Activated CD4-positive, alpha-beta memory T cell treated with anti-CD3 and anti-CD28 coated beads for 36 hours (primary cell): ENCODE measurements at places on chromosomes 4 and X. TPM values are rescaled to one million over a fixed set of nuclear protein-coding genes. Genes with fewer than 3 reads are reported as not detected.

DNA sequence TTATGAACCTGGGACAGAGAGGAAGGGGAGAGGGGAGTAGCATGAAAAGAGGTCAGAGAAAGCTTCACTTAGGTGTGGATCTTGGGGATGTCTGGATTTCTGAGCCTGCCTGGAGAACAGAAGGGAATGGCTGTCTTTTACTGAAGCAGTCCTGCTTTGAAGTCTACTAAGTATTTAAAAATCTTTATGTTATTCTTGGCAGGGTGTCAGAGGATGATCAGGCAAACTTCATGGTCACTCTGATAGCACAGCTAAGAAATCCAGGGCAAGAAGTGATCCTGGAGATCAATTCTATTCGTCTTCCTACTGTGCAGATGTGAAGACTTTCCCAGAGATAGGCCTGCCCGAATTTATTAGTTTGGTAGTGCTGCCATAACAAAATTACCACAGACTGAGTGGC is 464.4 kb upstream of the BOD1L1 start:
- H3K27me3 ChIP-seq, result no peaks in the 10 kb centered on the region
- DNase-seq, result no peak

GRCh38 chr4:70948665-70949260 is 44.7 kb upstream of the DCK start:
- DNase-seq, result no peak
- H3K27ac ChIP-seq, result no peak overlapping the region
- H3K36me3 ChIP-seq, result peaks cover 4% of the 10 kb centered on the region
- no peaks in the 10 kb centered on the region for H3K27me3 ChIP-seq

DNA sequence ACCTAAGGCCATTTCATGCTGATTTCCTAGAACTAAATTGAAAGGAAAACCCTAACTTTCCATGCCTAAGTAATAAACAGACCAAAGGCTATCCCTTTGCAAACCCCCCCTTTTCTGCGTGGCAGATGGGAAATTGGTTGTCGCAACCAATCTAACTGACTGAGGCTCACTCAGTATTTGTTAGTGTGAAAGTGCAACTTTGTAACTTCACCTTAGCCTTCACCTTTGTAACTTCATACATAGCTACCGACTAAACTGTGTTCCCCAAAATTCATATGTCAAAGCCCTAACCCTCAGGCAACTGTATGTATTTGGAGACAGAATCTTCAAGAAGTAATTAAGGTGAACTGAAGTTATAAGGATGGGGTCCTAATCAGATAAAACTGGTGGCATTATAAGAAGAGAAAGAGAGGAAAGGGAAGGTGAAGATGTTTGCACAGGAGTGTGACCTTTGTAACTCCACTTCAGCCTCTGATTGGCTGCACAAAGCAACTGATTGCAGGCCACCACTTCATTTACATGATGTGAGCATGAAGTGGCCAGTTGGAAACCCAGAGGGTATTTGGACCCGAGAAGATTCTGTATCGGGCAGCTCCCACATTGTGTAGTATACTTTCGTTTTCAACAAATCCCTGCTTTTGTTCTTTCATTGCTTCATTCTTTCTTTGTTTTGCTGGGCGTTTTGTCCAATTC is 4.9 kb upstream of the TMEM33 start:
- no peak overlapping the region for H3K4me3 ChIP-seq
- peaks cover 13% of the 10 kb centered on the region for H3K4me1 ChIP-seq
- H3K27me3 ChIP-seq, result no peaks in the 10 kb centered on the region

- H3K27me3 ChIP-seq, result peaks cover 65% of the 10 kb centered on the region
- DNase-seq, result peak; percentile 55
- H3K36me3 ChIP-seq, result peaks cover 7% of the 10 kb centered on the region
- peak overlapping the region; percentile 50 for H3K4me3 ChIP-seq
- H3K4me1 ChIP-seq, result peaks cover 36% of the 10 kb centered on the region
Measured at GRCh38 chr4:13547485-13548041, 3.3 kb upstream of the NKX3-2 start.

- no peak overlapping the region for H3K27ac ChIP-seq
- H3K27me3 ChIP-seq, result no peaks in the 10 kb centered on the region
- H3K4me3 ChIP-seq, result no peak overlapping the region
Measured at GRCh38 chr4:187464573-187464972, 531.0 kb upstream of the ZFP42 start.

- no peaks in the 10 kb centered on the region for H3K4me1 ChIP-seq
- no peak overlapping the region for H3K4me3 ChIP-seq
- H3K36me3 ChIP-seq, result no peaks in the 10 kb centered on the region
Measured at GRCh38 chr4:47017494-47017893, 13.9 kb upstream of the GABRB1 start.

DNA sequence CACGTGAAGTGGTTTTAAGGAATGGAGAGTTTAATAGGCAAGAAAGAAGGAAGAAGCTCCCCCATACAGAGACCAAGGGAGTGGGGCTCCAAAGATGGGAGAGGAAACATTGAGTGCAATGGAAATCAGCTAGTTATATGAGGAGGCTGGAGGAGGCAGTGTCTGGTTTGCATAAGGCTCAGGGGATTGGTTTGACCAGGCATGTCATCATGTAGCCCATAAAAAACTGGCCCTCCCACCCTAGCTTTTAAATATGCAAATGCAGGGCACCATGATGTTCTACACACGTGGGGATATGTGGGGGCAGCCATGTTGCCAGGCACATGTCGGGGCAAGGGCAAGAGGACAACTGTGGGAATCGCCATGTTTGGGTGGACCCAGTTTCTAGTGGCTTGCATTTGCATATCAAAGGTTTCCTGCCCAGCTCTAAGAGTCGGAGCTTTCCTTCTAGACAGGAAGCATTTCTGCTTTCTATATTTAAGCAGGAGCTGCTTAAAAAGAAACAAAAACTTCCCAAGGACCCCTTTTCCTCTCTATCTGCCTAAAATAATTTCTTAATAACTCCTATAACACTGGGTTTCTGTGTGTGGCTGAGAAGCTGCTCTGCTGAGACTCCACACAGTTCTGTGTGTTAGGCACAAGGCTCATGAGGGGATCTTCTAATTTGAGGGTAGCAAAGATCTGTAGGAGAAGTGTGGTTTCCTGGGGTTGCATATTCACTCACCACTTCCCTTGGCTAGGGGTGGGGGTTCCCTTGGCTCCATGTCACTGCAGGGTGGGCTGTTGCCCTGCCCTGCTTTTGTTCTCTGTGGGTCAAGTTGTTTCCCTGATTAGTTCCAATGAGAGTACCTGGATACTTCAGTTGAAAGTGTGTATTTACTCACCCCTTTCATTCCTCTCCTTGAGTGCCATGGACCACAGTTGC is 113.5 kb downstream of the VSIG4 start:
- H3K27me3 ChIP-seq, result no peaks in the 10 kb centered on the region
- peaks cover 41% of the 10 kb centered on the region for H3K4me1 ChIP-seq
- peak; percentile 60 for DNase-seq

DNA sequence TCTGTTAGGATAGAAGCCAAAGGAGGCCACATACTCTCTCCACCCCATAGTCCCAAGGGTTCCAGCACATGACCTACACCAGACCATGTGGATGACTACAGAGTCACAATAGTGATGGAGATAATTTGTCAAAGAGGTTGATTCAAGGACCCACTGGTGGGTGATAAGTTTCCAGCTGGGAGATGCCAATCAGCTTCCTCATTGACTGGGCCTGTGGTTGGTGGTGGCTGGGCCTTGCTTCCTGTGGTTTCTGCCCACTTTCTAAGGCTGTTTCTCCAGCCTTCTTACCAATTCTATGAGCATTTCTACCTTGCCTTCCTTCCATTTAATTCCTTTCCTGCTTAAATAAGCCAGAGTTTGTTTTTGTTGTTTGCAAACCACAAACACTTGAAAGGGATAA is 95.5 kb upstream of the CPEB2 start:
- H3K27me3 ChIP-seq, result peaks cover 18% of the 10 kb centered on the region
- H3K4me3 ChIP-seq, result no peak overlapping the region
- H3K4me1 ChIP-seq, result no peaks in the 10 kb centered on the region
- DNase-seq, result peak; percentile 15

GRCh38 chr4:3648731-3649130 is 116.5 kb upstream of the LRPAP1 start:
- no peaks in the 10 kb centered on the region for H3K4me1 ChIP-seq
- no peak overlapping the region for H3K4me3 ChIP-seq
- H3K27ac ChIP-seq, result no peak overlapping the region
- DNase-seq, result no peak
- H3K27me3 ChIP-seq, result peaks cover 4% of the 10 kb centered on the region

DNA sequence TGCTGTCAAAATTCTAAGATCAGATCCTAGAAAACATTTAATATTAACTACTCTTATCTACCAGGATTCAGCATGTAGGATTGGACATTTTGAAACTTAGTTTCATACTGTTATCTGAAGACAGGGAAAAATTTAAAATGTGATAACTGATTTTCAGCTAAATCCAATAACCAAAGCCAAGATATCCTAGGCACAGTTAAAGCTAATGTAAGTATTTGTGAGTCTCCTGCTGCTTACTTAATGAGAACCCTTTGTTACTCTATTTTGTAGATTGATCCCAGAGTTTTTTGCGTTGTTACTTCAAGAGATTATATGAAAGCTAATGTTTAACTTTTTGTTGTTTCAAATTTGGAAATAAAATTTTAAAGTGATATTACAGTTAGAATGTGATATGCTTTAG is 2.0 kb downstream of the CPE start:
- no peak overlapping the region for H3K27ac ChIP-seq
- H3K4me1 ChIP-seq, result no peaks in the 10 kb centered on the region
- no peak overlapping the region for H3K4me3 ChIP-seq
- H3K36me3 ChIP-seq, result no peaks in the 10 kb centered on the region
- DNase-seq, result no peak
- peaks cover 26% of the 10 kb centered on the region for H3K27me3 ChIP-seq

GRCh38 chr4:71240094-71240493 is 98.7 kb upstream of the SLC4A4 start:
- DNase-seq, result no peak
- H3K36me3 ChIP-seq, result no peaks in the 10 kb centered on the region
- H3K27ac ChIP-seq, result no peak overlapping the region
- no peak overlapping the region for H3K4me3 ChIP-seq
- H3K4me1 ChIP-seq, result no peaks in the 10 kb centered on the region

DNA sequence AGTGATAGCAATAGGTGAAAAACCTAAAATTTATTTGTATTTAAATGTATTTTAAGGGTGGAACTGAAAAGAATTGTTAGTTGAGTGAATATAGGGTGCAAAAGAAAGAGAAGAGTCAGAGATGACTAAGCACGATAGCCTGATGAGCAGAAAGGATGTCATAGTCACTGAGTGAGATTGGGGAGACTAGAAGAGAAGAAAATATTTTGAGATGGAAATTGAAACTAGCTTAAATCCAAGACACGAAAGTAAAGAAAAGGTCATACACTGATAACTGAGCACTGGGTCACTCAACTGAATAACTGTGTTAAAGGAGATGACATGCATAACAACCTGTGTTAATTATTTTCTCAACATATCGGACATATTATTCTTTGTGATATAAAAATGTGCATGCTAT is 55.5 kb downstream of the SPANXN4 start:
- no peak overlapping the region for H3K27ac ChIP-seq
- H3K36me3 ChIP-seq, result no peaks in the 10 kb centered on the region
- no peak overlapping the region for H3K4me3 ChIP-seq
- no peak for DNase-seq
- H3K4me1 ChIP-seq, result no peaks in the 10 kb centered on the region

- H3K27me3 ChIP-seq, result no peaks in the 10 kb centered on the region
- H3K4me1 ChIP-seq, result no peaks in the 10 kb centered on the region
- no peak overlapping the region for H3K4me3 ChIP-seq
- no peaks in the 10 kb centered on the region for H3K36me3 ChIP-seq
- DNase-seq, result no peak
Measured at GRCh38 chrX:25427873-25428555, 412.2 kb upstream of the ARX start.

DNA sequence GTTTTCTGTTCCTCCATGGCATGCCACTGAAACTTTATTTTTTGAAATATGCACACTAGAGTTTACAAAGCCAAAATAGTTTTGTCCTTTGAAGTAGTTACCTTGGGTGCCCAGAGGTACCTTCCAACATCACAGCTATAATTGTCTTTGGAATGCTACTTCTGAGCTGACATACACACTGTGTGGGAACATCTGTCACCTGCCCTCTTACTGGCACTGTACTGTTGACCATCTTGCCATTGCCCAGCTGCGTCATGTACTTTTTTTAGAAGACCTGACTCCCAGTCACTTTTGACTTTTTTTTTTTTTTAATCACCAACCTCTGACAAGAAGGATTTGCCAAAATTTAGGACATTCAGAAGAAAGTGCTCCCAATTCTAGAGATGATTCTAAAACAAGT is 200.5 kb upstream of the CXorf66 start:
- H3K27me3 ChIP-seq, result no peaks in the 10 kb centered on the region
- no peak overlapping the region for H3K4me3 ChIP-seq
- H3K4me1 ChIP-seq, result no peaks in the 10 kb centered on the region
- H3K27ac ChIP-seq, result no peak overlapping the region

GRCh38 chr4:168540503-168541265 is 43.8 kb downstream of the PALLD start:
- H3K4me1 ChIP-seq, result peaks cover 6% of the 10 kb centered on the region
- H3K27ac ChIP-seq, result no peak overlapping the region
- H3K4me3 ChIP-seq, result no peak overlapping the region
- H3K27me3 ChIP-seq, result peaks cover 2% of the 10 kb centered on the region
- DNase-seq, result no peak

- H3K27ac ChIP-seq, result no peak overlapping the region
- H3K4me1 ChIP-seq, result no peaks in the 10 kb centered on the region
- no peak for DNase-seq
Measured at GRCh38 chrX:145844886-145845285, 27.3 kb downstream of the SLITRK2 start.

DNA sequence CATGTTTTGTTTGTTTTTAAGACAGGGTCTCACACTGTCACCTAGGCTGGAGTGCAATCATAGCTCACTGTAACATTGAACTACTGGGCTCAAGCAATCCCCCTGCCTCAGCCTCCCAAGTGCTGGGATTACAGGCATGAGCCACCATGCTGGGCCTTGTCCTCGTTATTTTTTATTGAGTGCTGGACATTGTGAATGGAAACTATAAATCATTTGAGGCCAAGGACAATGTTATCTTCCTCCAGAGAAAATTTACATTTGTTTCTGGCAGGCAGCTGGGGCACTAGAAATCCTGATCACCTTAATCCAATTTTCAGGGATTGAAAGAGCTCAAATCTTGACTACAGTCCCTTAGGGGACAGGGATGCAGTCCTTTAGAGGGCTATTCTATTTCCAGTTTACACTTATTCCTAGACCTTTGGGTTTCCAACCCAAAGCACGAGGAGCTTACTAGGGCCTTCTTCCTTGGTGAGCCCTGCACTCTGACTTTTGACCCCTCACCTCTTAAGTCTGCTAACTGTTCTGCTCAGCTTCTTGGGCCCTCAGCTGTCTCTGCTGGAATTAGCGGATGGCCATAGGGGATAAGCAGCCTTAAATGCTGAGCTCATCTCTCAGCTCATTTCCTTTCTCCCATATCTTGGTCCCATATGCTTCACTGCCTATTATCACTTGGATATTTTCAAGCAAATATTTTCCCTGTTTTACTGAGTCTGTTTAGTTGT is 23.0 kb upstream of the PDZD4 start:
- no peak overlapping the region for H3K27ac ChIP-seq

DNA sequence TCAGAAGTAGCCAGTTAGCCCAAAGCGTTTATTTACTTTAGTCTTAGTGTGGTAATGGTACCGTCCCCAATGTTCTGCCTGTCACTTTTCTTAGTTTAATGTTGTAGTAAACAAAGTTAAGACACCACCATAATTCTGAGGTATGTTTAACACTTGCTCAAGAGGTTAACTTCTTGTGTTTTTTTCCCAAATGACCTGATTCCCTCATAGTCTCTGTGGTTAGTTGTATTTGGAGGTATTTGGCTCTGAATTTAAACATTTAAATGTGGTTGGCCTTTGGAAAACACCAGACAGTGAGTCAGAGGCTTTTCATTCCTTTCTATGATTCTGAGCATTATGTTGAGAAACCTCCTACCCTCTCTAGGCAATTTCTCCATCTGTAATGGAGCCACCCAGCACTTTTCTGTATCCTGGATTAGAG is 47.9 kb downstream of the CXCL1 start:
- H3K36me3 ChIP-seq, result no peaks in the 10 kb centered on the region
- H3K27ac ChIP-seq, result no peak overlapping the region
- no peak for DNase-seq
- no peaks in the 10 kb centered on the region for H3K4me1 ChIP-seq

Gene CHRNA9
- total RNA-seq, result 0.17 TPM

Gene GC
- not detected for total RNA-seq

Gene ZNF711
- total RNA-seq, result 0.33 TPM
